ENCODE measurements at places on chromosomes 4 and X.

DNA sequence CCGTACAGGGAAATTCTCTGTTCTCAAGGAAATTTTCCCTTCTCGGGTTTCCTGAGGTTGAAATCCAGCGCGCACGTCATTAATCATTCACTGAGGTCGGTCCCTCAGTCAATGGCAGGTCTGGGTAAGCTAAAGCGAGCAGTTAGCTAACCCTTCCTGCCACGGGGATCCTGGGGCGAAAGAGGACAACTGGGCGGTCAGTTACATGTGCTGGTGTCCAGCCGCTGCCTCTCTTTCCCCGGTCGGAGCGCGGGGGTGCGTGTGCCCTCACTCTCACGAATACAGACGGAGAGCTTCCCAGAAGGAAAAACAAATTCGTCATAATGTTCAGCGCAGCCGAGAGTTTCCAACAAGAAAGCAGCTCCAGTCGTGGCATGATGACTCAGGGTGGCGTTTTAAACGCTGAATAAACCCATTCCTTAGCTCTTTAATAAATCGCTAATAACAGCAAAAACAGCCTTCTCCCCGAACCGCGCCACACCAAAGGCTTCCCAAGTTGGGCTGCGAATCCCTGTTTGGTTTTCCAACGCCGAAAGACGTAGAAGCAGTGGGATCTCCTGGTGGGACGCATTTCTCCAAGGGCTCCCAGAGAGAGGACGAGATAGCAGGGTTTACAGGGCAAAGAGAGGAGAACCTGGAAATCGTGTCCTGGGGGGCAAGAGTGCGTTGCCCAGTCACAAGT is 752 bp upstream of the FGF5 start:
- no peak for DNase-seq

GRCh38 chr4:8085491-8086117 is 73.0 kb downstream of the ABLIM2 start:
- no peak for DNase-seq

GRCh38 chrX:151268836-151269235 is 92.5 kb downstream of the GPR50 start:
- DNase-seq = no peak

DNA sequence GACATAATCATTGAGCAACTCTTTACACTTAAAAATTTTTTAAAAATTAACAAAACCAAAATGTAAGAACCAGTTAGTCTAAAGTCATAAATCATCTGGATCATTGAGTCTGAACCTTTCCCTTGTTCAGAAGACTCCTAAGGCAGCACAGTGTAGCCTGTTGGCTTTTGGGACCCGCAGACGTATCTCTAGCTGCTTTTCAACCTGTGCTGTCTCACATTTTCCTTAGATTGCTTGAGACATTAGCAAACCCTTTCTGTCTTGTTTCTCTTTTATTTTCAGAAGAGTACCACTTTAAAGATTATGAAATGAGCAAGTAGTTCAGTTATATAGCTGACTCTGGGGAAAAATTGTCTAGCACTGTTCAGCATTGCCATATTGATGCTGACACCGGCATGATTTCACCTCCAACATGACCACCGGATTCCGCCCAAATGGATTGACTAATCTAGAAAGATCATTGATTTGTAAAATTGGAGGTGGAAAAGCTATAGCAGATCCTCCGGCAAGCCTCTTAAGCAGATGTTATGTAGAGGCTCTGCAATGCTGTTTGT is 8.9 kb downstream of the TCEANC start:
- no peak for DNase-seq

GRCh38 chrX:42606591-42606990 is 171.4 kb downstream of the PPP1R2C start:
- no peak for DNase-seq

DNA sequence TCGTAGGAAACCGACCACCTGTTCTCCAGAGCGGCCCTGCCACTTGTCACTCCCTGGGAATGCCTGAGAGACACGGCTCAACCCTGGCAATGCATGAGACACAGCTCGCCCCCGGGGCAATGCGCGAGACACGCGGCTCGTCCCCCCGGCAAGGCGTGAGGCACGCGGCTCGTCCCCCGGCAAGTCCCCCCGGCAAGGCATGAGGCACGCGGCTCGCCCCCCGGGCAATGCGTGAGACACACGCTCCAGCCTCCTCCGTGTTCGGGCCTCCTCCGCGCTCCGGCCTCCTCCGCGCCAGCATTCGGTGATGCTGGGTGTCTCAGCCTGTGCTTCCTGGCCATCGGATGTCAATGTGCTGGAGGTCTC is 27.5 kb upstream of the CPLX1 start:
- no peak for DNase-seq

DNA sequence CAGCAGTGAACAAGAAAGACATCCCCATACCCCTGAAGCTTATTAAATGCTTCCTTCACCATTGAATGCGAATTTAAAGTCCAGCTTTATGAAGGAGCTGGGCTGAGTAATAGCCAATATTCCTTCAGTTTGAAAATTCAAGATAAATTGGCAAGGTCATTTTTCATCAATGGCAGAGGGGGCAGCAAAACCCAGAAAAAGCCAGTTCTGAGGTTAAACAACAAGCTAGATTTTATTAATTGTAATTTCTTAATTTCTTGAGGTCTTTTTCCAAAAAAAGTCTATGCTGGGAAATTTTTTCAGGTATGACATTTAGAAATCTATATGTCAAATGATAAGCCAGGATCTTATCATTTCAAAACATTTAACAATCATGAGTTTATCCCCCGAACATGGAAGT is 808.9 kb downstream of the RPA4 start:
- no peak for DNase-seq

DNA sequence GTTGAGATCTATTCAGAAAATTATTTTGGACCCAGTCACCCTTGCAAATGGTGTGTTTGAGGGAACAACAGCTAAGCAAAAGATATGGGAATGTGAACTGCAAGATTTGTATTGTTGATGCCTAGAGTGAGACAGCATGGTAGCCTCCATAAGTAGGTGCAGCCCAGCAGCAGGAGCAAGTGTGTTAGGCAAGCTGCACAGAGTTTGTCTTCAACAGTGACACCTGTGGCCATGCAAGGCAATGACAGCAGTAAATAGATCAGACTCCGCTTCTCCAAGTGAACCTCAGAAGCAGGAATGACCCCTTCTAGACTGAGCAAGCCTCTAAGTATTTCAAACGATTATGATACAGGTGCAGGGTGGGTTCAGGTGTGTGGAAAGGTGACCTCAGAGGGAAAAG is 133.4 kb upstream of the MSX1 start:
- no peak for DNase-seq

DNA sequence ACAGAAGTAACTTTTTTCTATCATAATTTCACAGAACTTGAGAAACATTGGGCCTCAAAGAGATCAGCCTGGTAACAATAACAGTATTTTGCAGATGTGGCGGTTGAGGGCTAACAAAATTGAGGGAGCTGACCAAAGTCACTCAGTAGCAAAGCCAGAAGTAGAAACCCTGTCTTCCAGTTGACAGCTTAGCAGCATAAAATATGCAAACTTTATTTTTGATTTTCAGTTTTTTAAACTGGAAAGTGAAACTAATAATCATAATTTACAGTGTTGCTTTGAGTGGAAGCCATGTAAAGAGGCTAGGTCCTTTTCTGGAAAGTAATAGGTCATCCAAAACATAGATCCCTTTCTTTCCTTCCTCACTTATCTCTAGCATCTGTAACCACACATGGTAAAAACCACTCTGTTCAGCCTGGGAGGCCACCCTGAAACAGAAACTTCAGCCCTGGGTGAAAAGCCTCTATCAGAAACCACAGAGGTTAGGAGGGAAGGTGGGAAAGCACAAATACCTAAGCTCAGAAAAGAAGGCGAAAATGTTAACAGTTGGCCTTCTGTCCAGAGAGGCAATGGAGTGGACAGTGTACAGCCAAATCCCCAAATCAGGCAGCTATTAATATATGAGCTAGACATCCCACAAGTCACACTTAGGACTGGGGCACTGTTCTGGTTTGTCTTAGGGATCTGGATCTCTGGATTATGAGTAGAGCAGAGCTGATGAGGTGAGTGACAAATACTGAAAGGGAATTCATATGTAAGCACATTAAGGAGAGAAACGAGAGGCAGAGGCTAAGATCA is 61.1 kb upstream of the ARSJ start:
- no peak for DNase-seq

Measured in effector CD8-positive, alpha-beta T cell (primary cell).